ENCODE measurements at places on chromosomes 5 and 9.
A peak's percentile ranks its signal among the peaks of the same experiment; 100 is the strongest.

DNA sequence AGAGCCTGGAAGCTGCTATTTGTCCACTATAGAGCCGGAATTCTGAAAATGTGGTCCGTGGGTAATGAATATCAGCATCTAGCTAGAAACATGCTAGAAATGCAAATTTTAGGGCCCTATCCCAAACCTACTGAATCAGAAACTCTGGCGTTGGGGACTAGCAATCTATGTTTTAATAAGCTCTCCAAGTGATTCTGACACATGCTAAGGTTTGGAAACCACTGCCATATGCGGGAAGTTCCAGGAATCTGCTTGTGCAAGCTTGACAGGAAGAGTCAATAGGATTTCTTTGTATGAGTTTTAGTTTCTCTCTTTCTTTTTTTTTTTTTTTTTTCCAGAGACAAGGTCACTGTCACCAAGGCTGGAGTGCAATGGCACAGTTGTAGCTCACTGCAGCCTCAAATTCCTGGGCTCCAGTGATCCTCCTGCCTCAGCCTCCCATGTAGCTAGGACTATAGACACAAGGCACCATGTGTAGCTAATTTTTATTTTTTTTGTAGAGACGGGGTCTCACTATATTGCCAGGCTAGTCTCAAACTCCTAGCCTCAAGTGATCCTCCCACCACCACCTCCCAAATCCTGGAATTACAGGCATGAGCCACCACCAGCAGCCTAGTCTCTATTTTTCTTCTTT is 26.4 kb upstream of the CARNMT1 start:
- no peak for DNase-seq

GRCh38 chr5:157115502-157115901 is 6.7 kb upstream of the HAVCR2 start:
- no peak for DNase-seq

- no peak for DNase-seq
These were observed 27.2 kb downstream of the DEPDC1B start for GRCh38 chr5:60672693-60673264.

GRCh38 chr9:36141288-36141687 is 4.8 kb downstream of the GLIPR2 start:
- no peak for DNase-seq

GRCh38 chr5:17180864-17181723 is 36.3 kb upstream of the BASP1 start:
- DNase-seq = no peak

- DNase-seq = no peak
These were observed 277.7 kb upstream of the DAP start for GRCh38 chr5:11038772-11039171.

DNA sequence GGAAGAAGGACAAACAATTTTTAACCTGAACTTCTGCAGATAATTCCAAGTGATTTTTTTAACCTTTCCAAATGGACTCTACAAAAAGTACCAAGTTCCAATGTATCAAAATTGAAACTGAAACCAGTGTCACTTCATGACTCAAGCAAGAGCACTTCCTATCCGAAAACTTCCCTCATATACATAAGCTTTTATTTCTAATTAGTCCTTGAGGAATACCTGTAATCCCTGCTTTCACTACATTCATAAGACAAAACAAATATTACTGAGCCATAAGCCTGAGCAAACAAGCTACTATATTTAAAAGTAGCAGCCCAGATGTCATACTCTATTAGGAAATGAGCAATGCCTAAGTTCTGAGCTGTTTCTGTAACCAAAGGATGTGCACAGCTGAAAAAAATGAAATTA is 224.4 kb downstream of the EBF1 start:
- DNase-seq = peak; percentile 56

GRCh38 chr9:119697996-119698395 is 328.8 kb upstream of the BRINP1 start:
- DNase-seq = no peak

GRCh38 chr5:116076496-116076895 is 8.3 kb upstream of the COMMD10 start:
- no peak for DNase-seq

- DNase-seq = no peak
These were observed 115.0 kb upstream of the EPB41L4A start for GRCh38 chr5:112534067-112534583.

DNA sequence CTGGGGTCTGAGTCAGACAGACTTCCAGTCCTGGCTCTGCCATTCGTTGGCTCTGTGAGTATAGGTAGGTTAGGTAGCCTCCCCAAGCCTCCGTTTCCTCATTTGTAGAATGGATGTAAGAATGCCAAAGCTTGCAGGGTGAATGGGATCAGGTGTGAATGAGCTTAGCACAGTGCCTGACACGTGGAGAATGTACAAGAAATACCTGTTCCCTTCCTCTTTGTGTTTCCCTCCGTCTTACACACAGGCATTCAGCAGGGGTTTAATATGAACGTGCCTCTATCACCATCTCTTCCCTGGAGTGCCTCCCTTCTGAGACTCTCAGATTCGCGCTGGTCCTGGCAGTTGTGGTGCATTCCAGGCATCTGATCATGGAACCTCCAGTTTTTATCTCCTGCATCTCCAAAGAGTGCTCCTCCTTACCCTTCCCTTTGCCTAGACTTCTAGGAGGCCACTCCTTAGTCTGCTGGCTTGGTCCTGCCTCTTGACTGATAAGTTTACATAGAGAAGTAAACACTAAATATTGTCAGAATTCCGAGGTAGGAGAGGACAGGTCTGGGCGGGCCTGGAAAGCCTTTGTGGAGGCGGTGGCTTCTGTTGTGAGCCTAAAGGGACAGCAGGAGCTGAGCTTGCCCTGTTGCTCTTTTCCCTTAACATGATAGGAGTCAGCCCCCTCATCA is 199.4 kb downstream of the AOPEP start:
- DNase-seq = no peak

GRCh38 chr5:1779782-1780613 is 19.6 kb downstream of the MRPL36 start:
- no peak for DNase-seq

- DNase-seq = no peak
These were observed 112.9 kb downstream of the INSYN2B start for GRCh38 chr5:169867347-169867746.

- peak; percentile 10 for DNase-seq
These were observed 61.3 kb upstream of the MOCS2 start for GRCh38 chr5:53170746-53171349.

DNA sequence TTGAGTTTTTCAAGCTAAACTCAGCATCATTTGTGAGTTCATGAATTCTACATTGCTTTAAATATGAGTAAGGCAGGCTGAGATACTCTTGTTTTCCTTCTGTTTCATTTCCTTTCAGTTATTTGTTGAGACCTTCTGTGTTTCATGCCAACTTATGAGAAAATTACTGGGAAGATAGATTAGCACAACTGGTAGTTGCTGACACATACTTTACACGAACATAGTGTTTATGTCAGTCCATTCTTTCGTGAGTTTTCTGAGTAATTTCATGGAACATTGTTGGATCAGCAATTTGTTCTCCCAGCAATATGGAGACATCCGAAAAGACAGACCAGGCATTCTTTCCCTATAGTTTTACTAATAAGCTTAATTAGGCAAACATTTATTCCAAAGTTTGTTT is 102.0 kb upstream of the SMC5 start:
- no peak for DNase-seq

GRCh38 chr5:9644630-9645029 is 14.5 kb upstream of the TAS2R1 start:
- DNase-seq = no peak

- DNase-seq = peak; percentile 98
These were observed at the start of gene UBAP1 for GRCh38 chr9:34178436-34179212. TSS of gene UBAP1 (plus strand) at chr9:34179043. CDS start at chr9:34220915, 41,872 bp downstream.

DNA sequence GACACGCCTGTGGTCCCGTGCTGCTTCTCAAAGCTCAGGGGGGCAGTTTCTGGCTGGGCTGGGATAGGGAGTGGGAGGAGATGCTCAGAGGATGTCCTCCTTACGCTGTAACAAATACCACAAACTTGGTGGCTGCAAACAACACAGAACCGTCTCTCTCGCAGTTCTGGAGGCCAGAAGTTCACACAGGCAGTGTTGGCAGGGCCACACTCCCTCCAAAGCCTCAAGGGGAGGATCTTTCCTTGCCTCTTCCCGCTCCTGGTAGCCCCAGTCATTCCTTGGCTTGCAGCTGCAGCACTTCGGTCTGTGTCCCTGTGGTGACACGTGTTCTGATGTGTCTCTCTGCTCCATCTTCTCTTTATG is 10.4 kb upstream of the ORM1 start:
- no peak for DNase-seq

GRCh38 chr9:7121055-7121454 is 363.3 kb downstream of the KDM4C start:
- peak; percentile 5 for DNase-seq

DNA sequence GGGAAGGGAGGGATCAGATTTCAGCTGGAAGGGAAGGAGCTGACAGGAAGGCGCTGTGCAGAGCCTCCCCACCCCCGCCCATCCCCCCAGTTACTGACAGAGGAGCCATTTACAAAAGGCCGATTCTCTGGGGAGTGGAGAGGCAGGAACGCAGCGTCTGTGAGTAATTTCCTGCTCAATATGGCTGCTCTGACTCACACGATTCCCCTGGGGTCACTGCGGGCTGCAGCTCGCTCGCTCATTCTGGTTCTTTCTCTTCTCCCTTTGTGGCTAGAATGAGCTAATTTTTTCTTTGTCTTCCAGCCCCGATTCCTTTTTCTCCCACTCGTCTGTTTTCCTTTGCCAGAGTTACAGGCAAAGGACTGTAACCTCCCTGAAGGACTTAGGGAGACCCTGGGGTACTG is 28.8 kb downstream of the PTPA start:
- peak; percentile 94 for DNase-seq

GRCh38 chr5:153513156-153513555 is 22.7 kb downstream of the GRIA1 start:
- DNase-seq = no peak

DNA sequence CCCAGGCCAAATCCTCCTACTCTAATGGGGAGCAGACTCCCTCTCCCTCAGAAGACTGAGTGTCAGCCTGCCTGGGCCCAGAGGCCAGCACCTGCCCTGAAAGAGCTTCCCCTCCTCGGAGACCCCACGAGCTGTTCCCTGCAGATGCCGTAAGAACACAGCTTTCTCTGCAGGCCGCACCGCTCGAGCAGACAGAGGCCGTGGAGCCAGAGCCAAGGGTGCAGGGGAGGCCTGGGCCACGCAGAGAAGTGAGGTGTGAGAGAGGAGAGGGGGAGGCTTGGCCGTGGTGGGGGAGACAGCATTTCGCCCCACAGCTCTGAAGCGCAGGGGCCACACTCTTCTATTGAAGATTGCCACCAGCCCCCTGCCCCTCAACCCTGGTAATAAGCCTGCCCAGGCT is 62.8 kb upstream of the GARNL3 start:
- no peak for DNase-seq

- no peak for DNase-seq
These were observed 122.8 kb downstream of the DPYSL3 start for GRCh38 chr5:147387109-147387508.

DNA sequence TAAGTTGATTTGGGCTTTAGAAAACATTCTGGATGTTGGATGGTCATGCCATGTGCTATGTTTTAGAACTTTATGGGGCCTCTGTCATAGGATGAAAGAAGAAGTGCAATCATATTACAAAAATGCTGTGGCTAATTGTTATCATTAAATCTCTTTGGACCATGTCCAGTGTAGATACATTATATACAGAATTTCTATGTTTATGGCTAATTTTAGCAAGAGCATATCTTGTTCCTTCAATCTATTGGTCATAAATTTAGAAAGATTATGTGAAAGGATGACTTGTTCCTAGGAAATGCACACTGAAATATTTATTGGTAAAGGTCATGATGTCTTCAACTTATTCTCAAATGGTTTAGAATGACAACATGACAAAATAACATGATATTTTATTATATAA is 42.4 kb upstream of the ELL2 start:
- DNase-seq = no peak

- DNase-seq = no peak
These were observed 47.3 kb downstream of the RASGEF1C start for GRCh38 chr5:180161420-180162303.

DNA sequence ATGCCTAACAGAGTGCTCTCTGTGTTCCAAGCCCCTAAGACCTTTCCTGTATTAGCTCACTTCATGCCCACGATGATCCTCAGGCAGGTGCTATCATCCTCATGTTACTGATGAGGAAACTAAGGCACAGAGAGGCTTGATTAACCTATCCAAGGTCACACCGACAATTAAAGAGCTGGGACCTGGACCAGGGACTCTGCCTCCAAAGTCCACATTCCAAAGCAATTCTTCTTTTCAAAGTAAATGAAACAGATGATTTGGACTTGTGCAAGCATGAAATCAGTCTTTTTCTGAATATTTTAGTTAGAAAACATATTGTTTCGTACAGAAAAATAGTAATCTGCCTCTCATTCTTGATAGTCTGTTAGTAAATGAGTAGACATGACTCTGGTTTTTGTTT is 18.1 kb upstream of the RASEF start:
- DNase-seq = no peak

DNA sequence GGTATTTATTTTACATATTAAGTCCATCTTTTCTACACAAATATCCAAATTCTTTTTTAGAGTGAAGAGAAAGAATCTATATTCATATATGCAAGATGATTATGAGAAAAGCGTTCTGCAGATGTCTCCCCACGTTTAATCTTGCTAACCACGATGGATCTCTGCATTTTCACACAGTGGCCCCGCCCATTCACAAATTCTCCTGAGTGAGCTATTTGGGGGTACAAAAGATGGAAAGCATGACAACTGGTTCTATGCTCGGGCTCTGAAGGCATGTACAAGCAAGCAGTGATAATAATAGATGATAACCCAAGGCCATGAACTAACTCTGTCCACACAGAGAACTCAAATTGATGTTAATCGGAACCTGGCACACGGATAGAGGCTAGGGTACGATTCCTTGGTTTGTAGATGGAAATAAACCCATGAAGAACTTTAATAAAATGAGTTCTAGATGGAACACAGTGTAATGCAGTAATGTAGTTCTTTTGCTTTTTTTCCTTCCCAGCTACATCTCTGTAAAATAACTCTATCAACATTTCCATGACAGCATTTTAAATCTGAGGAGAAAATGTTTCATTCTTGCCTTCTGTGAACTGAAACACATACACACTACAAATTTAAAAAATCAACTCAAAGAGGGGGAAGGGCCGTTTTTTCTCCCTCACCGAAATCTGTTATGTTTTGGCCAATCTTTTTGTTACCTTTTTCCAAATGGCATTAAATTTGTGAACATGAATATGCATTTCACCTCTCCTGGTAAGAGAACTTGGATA is 851.7 kb upstream of the DMAC1 start:
- DNase-seq = no peak

- DNase-seq = no peak
These were observed 203.2 kb downstream of the GAPVD1 start for GRCh38 chr9:125464591-125465385.

GRCh38 chr9:86452201-86452828 is 98.1 kb upstream of the TUT7 start:
- no peak for DNase-seq

- DNase-seq = no peak
These were observed 122.2 kb upstream of the PTGER4 start for GRCh38 chr5:40557501-40557900.

DNA sequence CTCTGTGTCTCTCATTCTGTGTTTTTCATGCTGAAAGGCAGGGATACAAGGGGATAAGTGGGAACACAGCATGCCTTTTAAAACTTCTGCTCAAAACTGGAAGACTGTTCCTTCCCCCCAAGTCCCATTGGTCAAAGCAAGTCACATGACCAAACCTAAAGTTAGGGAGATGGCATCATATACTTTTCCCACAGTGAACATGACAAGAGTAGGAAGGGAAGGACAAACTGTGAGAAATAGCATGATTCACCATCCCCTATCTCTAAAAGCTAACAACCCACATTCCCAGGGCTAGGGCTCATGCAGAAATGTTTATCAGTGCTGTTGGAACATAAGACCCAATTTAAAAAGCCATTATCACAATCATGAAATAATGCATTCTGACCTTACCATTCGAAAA is 24.2 kb upstream of the SHISAL2B start:
- no peak for DNase-seq

- DNase-seq = no peak
These were observed 42.3 kb downstream of the LSM11 start for GRCh38 chr5:157785801-157786200.

Measured in activated CD4-positive, alpha-beta T cell treated with anti-CD3 and anti-CD28 coated beads, Interleukin-2, amount 50 U/mL, for 16 hours (primary cell).